ENCODE measurements at places on chromosomes 11 and 22.
A peak's percentile ranks its signal among the peaks of the same experiment; 100 is the strongest.

DNA sequence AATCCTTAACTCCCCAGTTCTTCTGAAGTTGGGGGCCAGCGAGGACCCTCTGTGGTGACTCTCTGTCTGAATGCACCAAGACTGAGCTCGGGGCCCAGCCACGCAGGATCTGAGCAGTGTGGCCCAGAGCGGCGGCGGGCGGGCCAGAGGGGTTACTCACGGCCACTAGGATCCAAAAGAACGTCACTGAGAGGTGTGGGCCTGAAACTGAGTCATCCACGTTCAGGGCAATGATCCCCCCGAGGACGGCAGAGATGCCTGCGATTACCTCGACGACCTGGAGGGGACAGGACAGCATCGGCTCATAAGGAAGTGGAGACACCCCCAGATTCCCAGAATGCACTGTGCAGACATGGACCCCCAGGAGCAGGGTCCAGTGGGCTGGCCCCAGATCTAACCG lies 11.2 kb downstream of the MLC1 start:
- H3K4me1 ChIP-seq, result no peaks in the 10 kb centered on the region
- no peak overlapping the region for H3K27ac ChIP-seq
- H3K4me3 ChIP-seq, result no peak overlapping the region
- DNase-seq, result no peak
- H3K36me3 ChIP-seq, result no peaks in the 10 kb centered on the region

GRCh38 chr11:134486704-134487103 lies 74.7 kb upstream of the B3GAT1 start:
- H3K4me1 ChIP-seq, result no peaks in the 10 kb centered on the region
- no peak overlapping the region for H3K4me3 ChIP-seq
- no peaks in the 10 kb centered on the region for H3K36me3 ChIP-seq
- H3K27me3 ChIP-seq, result no peaks in the 10 kb centered on the region

DNA sequence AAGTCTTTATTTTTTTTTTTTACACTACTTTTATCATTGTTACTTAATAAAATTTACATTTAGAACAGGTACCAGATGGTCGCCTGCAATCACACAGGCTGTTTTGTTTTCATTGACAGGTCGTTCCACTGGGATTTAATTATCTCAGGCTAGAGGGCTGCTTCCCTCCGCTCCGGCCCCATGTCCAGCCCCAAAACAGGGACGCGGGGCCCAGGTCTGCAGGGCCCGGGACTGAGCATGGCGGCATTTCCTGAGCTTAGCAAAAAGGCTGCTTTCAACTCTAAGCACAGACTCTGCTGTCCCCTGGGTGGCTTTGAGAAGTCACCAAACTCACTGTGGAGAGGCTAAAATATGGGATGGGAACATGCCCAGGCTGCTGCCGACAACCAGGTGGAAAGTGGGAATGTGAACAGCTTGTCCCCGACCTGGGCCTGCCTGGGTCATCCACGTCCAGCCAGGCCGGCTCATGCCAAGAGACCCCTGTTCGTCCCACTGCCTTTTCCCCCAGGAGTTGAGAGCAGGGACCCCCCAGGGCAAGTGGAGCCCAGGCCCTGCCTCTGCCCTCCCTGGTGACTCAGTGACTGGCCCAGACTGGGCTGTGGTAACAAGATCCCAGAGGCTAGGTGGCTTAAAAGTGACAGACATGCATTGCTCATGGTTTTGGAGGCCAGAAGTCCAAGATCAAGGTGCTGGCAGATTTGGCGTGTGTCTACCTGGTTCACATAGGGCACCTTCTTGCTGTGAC lies 150.0 kb downstream of the SHANK2 start:
- H3K27ac ChIP-seq, result no peak overlapping the region
- H3K27me3 ChIP-seq, result no peaks in the 10 kb centered on the region
- H3K36me3 ChIP-seq, result no peaks in the 10 kb centered on the region

DNA sequence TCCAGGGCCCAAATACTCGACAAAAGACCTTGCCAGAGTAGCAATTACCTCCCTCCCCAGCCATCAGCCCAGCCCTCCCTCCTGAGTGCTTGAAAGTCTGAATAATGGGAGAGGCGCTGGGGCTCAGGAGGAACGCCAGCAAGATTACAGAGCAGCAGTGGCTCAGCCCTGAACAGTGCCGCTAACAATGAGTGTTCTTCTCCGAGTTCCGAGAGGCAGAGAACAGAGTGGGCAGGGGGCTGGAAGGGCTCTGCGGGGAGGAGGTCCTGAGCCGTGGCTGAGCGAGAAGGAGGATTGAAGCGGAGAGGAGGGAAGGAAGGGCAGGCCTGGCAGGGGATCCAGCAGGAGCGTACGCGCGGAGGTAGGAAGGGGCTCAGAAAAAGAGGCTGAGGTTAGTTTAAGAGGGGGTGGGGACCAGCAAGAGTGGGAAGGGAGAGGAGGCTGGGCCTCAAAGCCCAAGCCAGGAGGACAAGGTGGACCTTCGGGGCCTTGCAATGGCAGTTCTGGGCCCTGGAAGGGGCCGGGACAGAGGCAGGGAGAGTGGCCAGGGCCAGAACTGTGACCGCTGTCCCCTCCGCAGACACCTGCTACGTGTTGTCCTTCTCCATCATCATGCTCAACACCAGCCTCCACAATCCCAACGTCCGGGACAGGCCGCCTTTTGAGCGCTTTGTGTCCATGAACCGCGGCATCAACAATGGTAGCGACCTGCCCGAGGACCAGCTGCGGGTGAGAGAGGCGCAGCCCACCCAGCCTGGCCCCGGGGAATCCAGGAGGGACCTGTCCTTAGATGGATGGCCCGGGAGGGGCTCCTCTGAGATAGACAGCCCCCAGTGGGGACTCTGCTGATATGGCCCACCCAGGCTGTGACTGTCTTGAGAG lies 20.6 kb downstream of the CYTH4 start:
- peak overlapping the region; percentile 84 for H3K27ac ChIP-seq
- H3K27me3 ChIP-seq, result no peaks in the 10 kb centered on the region
- H3K4me3 ChIP-seq, result no peak overlapping the region
- H3K36me3 ChIP-seq, result peaks cover 66% of the 10 kb centered on the region
- H3K4me1 ChIP-seq, result peaks cover 79% of the 10 kb centered on the region

DNA sequence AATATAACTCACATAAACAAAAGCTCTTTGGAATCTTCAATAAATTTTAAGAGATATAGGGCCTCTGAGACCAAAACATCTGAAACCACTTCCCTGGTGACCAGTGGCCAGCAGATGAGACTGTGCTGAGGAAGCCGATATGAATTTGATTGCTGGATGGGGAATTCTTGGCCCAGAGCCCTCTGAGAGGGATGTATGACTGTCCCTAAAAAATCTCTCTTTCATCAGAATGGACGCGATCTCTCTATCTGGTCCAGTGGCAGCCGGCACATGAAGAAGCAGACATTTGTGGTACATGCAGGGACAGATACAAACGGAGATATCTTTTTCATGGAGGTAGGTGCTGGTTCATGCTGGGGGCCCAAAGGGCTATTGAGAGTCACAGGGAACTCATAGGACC lies 37.5 kb downstream of the MYBPC3 start:
- DNase-seq, result no peak
- no peak overlapping the region for H3K27ac ChIP-seq
- H3K4me3 ChIP-seq, result no peak overlapping the region
- H3K4me1 ChIP-seq, result no peaks in the 10 kb centered on the region
- H3K36me3 ChIP-seq, result peaks cover 15% of the 10 kb centered on the region

GRCh38 chr22:30830907-30831306 lies 136.2 kb downstream of the OSBP2 start:
- H3K4me1 ChIP-seq, result no peaks in the 10 kb centered on the region
- H3K4me3 ChIP-seq, result no peak overlapping the region
- H3K27ac ChIP-seq, result no peak overlapping the region
- no peaks in the 10 kb centered on the region for H3K36me3 ChIP-seq

- DNase-seq, result no peak
- H3K36me3 ChIP-seq, result no peaks in the 10 kb centered on the region
Observed at GRCh38 chr11:70628176-70628854, 230.0 kb downstream of the CTTN start.

DNA sequence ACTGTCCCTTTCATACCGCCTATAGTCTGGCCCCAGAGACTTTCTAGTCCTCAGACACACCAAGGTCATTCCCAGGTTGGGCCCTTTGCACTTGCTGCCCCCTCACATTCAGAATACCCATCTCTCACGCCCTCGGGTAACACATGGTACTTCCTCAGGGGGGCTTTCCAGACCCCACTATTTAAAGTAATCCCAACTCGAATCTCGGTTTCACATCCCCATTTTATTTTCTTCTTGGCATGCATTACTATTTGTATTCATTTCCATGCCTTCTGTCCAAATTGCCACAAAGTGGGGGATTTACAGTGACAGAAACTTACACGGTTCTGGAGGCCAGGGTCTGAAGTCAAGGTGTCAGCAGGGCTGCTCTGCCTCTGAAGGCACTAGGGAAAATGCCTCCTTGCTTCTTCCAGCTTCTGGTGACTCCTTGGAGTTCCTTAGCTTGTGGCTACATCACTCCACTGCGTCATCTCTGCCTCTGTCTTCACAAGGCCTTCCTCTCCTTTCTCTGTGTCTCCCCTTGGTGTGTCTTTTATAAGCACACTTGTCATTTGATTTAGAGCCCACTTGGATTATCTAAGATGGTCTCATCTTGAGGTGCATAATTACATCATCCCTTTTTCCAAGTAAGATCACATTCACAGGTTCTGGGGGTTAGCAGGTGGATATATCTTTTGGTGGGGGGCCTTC lies 15.1 kb downstream of the RCN1 start:
- no peak overlapping the region for H3K4me3 ChIP-seq
- no peaks in the 10 kb centered on the region for H3K4me1 ChIP-seq
- no peak for DNase-seq
- H3K27me3 ChIP-seq, result no peaks in the 10 kb centered on the region
- H3K27ac ChIP-seq, result no peak overlapping the region
- peaks cover 3% of the 10 kb centered on the region for H3K36me3 ChIP-seq

DNA sequence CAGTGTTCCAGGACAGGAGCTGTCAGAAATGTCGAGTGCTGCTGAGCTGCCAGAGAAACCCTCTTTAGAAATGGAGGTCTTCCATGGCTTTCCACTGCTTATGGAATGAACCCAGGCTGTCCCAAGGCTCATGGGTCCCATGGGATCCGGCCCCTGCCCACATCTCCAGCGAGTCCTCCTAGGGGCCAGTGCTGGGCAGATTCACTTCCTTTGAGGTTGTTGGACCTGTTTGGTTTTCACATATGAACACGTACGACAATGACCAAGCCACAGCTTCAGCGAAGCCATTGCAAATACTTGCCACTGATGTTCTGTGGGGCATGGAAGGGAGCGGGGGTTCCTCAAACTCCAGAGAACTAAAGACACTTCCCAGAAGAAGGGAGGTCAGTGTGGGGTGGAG lies 483.3 kb downstream of the TBC1D22A start:
- H3K27me3 ChIP-seq, result no peaks in the 10 kb centered on the region
- no peaks in the 10 kb centered on the region for H3K36me3 ChIP-seq
- DNase-seq, result no peak
- H3K4me1 ChIP-seq, result no peaks in the 10 kb centered on the region
- H3K27ac ChIP-seq, result no peak overlapping the region
- no peak overlapping the region for H3K4me3 ChIP-seq

GRCh38 chr11:1225386-1226225 lies 2.7 kb downstream of the MUC5B start:
- no peak overlapping the region for H3K27ac ChIP-seq
- no peak for DNase-seq
- H3K4me3 ChIP-seq, result no peak overlapping the region
- H3K36me3 ChIP-seq, result no peaks in the 10 kb centered on the region
- H3K4me1 ChIP-seq, result no peaks in the 10 kb centered on the region
- no peaks in the 10 kb centered on the region for H3K27me3 ChIP-seq

DNA sequence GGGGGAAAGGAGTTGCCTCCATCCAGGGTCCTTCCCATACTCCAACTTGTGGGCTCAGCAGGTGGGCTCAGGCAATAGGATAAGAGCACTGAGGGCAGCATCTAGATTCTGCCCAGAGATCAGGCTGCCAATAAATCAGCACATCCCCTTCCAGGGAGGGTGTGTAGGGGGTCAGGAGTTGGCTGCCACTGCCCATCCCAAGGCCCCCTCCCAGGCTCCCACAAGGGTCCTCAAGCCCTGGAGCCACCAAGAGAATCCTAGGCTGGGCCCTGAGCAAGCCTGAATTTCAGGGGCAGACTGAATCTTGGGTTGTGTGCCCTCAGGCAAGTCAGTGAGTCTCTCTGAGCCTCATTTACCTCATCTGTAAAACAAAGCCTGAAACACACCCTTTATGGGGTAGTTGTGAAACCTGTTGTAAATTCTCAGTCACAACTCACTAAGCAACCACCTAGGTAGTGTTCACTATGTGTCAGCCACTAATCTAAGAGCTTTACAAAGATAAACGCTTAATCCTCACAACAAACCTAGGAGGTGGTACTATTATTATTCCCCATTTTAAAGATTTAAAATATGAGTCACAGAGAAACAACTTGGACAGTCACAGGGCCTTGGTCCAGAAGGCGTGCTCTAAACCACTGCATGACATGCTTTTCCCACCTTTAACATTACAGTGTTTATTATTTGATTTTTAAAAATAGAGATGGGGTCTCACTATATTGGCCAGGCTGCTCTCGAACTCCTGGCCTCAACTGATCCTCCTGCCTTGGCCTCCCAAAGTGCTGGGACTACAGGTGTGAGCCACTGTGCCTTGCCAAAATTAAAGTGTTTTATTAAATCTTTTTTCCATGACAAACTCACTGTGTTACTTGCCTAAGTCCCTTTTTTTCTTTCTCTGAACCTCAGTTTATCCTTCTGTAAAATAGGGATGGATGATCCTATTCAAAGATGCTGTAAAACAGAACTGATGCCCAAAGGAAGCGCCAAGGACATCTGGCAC lies 36.2 kb downstream of the LMO1 start:
- no peaks in the 10 kb centered on the region for H3K36me3 ChIP-seq
- no peak overlapping the region for H3K4me3 ChIP-seq
- H3K27me3 ChIP-seq, result no peaks in the 10 kb centered on the region

GRCh38 chr11:113806406-113806805 lies 26.8 kb downstream of the CLDN25 start:
- H3K27me3 ChIP-seq, result no peaks in the 10 kb centered on the region
- H3K4me1 ChIP-seq, result no peaks in the 10 kb centered on the region
- H3K27ac ChIP-seq, result no peak overlapping the region
- H3K4me3 ChIP-seq, result no peak overlapping the region

- DNase-seq, result no peak
- H3K27ac ChIP-seq, result no peak overlapping the region
- no peaks in the 10 kb centered on the region for H3K36me3 ChIP-seq
- H3K4me3 ChIP-seq, result no peak overlapping the region
Observed at GRCh38 chr11:126339073-126339862, 16.2 kb upstream of the ST3GAL4 start.

DNA sequence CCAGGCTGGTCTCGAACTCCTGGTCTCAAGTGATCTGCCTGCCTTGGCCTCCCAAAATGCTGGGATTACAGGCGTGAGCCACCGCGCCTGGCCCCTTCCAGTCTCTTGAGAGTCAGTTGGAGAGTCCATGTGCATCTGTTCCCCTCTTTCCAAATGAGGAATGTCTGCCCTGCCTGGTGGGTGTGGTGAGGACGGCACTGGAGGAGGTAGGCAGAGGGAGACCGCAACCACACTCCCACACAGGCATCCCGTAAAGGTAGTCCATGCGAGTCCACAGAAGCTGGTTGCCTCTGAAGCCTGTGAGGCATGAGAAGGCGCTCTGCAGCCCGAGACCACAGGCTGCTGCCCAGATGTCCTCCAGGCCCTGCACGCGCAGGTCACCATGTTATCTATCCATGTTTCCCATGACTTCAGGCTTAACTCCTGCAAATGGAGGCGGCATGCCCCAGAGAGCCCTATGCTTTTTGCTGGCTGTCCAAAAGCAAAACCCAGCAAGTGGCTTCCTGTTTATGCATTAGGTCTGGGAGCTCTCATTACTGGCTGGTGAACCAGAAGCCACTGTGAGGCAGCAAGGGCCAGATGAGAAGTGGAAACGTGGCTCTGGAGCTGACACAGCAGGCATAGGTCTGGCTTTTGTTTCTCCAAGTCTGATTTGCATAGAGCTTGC lies 43.4 kb downstream of the GRIK4 start:
- H3K27ac ChIP-seq, result no peak overlapping the region
- no peaks in the 10 kb centered on the region for H3K4me1 ChIP-seq
- H3K36me3 ChIP-seq, result no peaks in the 10 kb centered on the region
- no peaks in the 10 kb centered on the region for H3K27me3 ChIP-seq
- no peak for DNase-seq
- H3K4me3 ChIP-seq, result no peak overlapping the region
